ENCODE measurements at places on chromosomes 1 and 21. TPM values are rescaled to one million over a fixed set of nuclear protein-coding genes. Genes with fewer than 3 reads are reported as not detected.

The HMGCS2 gene
- not detected for total RNA-seq

The NR1I3 gene
- total RNA-seq: 0.26 TPM

The MRAP gene
- total RNA-seq: not detected

The FCGR3B gene
- total RNA-seq: not detected

The C1orf116 gene
- 4.9 TPM for total RNA-seq

The LCE3D gene
- 2.4 TPM for total RNA-seq

The S100A9 gene
- total RNA-seq: 1.3 TPM

The GPR37L1 gene
- 0.21 TPM for total RNA-seq

The RHD gene
- not detected for total RNA-seq

The CHIA gene
- not detected for total RNA-seq

The CRYAA gene
- total RNA-seq: not detected

The SPRR2E gene
- not detected for total RNA-seq

The IGFN1 gene
- total RNA-seq: 0.64 TPM

The NECTIN4 gene
- 2.3 TPM for total RNA-seq

The OR6K3 gene
- total RNA-seq: not detected

The BRDT gene
- not detected for total RNA-seq

The GREM2 gene
- total RNA-seq: 0.14 TPM

The SPRR2A gene
- not detected for total RNA-seq

The PYHIN1 gene
- not detected for total RNA-seq

The ADAM30 gene
- total RNA-seq: not detected

The BNIPL gene
- total RNA-seq: 0.05 TPM

The LCE6A gene
- not detected for total RNA-seq

The MATN1 gene
- not detected for total RNA-seq
